Activated T-cell treated with anti-CD3 and anti-CD28 coated beads for 48 hours (primary cell): ENCODE measurements at places on chromosomes 16 and 17.

- peak; percentile 33 for DNase-seq
These were observed at the start of gene DNAH9 for GRCh38 chr17:11598274-11599221. Gene DNAH9, plus strand, starts transcription at chr17:11598470. Its CDS starts 29 bp downstream, at chr17:11598499.

- no peak for DNase-seq
These were observed 47.9 kb downstream of the NOL11 start for GRCh38 chr17:67765623-67766022.

DNA sequence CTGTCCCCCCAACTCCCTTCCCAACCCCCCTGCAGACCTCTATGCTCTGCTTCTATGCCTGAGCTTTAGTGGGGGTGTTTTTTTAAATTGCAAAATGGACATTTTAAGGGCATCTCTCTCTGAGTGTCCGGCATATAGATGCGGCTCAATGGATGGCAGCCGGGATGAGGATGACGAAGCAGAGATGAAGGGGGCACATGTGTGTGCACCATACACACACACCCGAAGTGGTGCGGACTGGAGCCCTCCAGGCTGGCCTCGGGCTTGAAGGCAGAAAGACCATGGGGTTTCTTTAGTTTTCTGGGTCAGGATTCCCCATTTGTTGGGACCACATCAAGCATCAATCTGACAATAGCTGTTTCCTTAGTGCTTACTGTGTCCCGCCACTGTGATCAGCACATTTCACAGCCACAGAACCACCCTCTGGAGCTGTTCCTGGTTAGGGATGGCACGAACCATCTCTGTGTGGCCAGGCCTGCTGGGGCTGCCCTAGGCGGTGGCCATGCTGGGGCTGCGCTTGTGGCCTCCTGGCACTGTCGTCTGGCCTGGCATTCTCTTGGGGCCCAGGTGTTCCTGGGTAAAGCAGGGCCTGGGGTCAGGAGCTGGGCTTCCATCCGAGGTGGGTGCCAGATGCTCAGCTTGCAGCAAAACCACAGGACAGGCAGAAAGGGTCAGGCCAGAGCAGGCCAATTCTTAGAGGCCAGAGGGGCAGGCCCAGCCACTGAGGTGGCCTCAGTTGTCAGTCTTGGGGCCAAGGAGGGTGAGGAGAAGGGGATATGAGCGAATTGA is 49.9 kb downstream of the NT5M start:
- DNase-seq: no peak

- DNase-seq: no peak
These were observed 356.4 kb downstream of the FOXL1 start for GRCh38 chr16:86934581-86935375.

GRCh38 chr17:7072406-7072805 is 7.6 kb downstream of the CLEC10A start:
- no peak for DNase-seq

DNA sequence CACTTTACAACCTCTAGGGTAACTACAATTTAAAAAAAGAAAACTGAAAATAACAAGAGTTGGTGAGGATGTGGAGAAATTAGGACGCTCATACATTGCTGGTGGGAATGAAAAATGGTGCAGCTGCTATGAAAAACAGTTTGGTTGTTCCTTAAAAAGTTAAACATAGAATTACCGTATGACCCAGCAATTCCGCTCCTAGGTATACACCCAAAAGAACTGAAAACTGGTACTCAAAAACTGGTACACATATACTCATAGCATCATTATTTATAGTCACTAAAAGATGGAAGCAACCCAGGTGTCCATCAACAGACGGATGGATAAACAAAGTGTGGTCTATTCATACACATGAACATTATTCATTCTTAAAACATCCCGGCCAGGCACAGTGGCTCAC is 42.9 kb upstream of the DNAH17 start:
- DNase-seq: no peak

DNA sequence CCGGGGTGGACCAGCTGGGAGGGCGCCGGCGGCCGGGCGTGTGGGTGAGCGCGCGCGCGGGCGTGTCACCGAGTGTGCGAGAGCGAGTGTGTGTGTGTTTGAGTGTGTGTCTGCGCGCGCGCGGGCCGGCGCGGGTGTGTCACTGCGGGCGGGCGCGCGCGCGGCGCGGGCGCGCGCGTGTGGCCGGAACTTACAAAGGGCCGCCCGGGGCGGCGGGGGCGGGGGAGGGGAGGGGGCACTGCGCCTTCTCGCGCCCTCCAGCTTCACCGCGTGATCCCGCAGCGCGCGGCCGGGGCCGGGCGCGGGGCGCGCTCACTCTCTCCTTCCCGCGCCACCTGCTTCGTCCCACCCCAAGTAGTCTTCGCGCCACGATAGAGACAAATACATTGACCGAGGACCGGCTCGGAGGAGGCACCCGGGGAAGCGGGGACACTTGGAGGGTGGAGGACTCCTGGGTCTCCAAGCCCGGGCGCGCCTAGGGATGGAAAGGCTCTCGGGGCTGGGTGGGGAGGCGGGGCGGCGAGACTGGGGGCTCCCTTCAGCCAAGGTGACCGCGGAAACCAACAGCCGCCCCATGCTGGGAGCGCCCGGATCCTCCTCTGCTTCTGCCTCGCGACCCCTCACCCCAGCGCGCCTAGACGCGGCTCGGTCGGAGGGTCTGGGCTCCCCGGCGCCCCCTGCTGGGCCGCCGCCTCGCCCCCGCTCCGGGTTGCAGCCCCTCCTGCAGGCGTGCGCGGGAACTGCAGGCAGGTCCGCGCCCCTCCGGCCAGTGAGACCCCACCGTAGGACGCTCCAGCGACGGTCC is at the start of gene SRCIN1:
TSS of gene SRCIN1 (minus strand) at position 112 of the 805 bp plus-strand sequence. CDS start 247 bp downstream, outside the sequence.
- peak; percentile 60 for DNase-seq

DNA sequence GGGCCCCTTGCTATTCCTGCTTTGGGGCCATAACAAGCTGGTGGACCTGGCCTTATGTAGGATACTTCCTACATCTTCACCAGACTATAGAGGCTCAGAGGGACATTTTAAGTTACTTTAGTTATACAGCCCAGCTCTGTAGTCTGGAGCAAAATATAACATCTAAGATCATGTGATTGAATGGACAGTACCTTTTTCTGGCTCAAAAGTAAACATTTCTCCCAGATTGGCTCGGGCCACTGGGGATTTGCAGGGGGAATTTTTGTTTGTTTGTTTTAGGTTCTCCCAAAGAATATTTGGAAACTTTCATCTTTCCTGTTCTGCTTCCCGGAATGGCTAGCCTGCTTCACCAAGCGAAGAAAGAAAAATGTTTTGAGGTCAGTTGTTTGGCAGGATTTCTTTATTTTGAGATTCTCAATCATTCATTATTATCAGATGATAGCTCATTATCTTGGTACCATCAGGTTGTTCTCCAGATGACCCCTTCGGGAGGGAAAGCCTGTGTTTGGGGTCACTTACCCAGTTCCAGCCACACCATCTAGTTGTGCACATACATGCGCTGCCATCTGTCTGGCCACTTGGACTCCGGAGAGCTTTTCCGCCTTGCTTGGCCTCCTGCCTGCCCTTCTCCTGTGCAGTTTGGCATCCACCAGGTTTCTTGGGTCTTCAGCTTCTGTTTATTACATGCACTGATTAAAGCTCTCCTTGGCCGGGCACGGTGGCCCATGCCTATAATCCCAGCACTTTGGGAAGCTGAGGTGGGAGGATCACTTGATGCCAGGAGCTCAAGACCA is 17.2 kb downstream of the IQCK start:
- no peak for DNase-seq

GRCh38 chr17:35496451-35497290 is 40.8 kb downstream of the SLFN12L start:
- DNase-seq: no peak

DNA sequence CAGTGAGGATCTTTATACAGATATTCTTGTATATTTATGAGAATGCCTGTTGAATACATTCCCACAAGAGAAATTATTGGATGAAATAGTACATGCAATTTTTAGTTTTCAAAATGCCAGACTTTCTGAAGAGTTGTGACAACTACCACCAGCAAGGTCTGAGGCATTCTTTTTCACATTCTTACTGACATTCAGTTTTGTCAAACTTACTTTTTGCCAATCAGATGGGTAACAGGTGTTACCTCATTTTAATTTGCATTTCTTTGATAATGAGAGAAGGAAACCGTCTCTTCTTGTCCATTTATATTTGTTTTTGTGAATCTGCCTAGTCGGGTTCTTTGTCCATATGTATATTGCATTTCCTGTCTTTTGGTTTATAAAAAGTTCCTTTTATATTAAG is 24.3 kb downstream of the NOL11 start:
- no peak for DNase-seq

GRCh38 chr17:61722398-61722797 is 131.4 kb upstream of the NACA2 start:
- no peak for DNase-seq
